ENCODE measurements at places on chromosomes 11 and 22. TPM values are rescaled to one million over a fixed set of nuclear protein-coding genes. Genes with fewer than 3 reads are reported as not detected.

DNA sequence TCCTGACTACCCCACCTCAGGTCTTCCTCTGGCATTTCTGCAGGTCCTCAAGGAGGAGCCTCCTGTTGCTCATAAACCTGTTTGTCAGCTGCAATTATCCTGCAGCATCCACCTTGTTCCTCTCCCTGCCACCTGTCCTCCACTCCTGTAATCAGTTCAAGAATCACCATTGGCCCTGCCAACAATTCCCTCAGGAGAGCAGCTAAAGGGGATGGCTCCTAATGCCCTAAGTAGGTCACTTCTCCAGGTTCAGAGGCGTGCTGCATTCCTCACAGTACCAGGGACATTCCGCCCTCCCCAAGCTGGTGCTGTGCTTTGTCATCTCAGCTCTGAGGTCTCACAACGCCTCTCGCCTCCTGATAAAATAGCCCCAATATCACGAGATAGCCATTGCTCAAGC is 2.1 kb downstream of the CLDN25 start:
- DNase-seq: no peak

GRCh38 chr22:40076702-40077645 is 82.2 kb downstream of the FAM83F start:
- no peak for DNase-seq

- no peak for DNase-seq
Observed at GRCh38 chr11:114375052-114375451, 25.3 kb downstream of the C11orf71 start.

DNA sequence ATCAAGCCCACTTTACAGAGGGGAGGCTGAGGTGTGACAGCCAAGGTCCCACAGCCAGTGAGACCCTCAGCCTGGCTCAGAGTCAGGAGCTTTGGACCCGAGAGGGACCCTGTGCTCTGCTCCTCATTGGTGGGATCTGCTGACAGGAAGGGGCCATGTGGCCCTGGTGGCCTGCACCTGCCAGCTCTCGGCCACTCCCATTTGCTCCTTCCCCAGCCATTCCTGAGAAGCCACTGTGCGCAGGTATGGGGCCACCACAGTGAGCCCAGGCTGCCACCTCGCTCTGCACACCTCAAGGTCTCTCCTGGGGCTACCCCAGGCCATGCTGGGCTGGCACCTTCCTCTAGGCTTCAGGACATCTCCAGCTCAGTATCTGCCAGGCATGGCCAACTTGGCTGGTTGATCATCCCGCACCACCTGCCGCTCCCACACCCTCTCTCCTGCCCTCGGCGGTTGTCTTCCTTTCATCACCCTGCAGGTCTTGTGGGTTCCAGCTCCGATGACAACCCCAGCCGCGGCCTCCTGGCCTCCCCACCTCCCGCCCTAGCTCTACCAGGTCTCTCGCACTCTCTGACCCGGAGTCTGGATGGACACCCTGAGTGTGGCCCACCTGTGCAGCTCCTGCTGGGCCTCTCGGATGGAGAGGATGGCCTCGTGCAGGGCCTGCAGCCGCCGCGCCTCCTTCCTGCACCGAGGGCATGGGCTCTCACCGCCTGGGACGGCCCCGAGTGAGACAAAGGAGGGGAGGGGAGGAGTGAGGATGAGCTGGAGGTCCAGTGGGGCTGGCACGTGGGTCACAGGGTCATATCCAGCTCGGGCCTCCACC is 32.2 kb upstream of the CARS1 start:
- DNase-seq: no peak

DNA sequence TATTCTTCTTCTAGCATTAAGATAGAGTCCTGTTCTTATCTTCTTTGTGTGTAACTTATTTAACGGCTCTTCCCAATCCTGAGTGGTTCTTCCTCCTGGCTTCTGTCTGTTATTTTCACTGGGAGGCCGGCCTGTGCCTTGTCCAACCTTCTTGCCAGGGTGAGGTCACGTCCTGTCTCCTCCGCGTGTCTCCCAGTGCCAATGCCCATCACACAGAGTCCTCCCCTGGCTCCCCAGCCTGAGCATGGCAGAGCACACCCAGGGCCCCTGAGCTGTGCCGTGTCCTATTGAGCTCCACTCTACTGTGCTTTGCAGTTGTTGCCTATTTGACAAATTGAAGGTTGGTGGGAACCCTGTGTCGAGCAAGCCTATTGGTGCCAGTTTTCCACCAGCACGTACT is 487.3 kb downstream of the BRD1 start:
- no peak for DNase-seq

The RFPL2 gene
- total RNA-seq: not detected

Data from LHCN-M2 (cell line).